ENCODE measurements at places on chromosomes 2 and 18. TPM values are rescaled to one million over a fixed set of nuclear protein-coding genes. Genes with fewer than 3 reads are reported as not detected.

The ZNF396 gene
- 1.2 TPM for total RNA-seq

The DSC1 gene
- total RNA-seq = 0.18 TPM

The RND3 gene
- not detected for total RNA-seq

The KCNJ3 gene
- total RNA-seq = not detected

The HOXD11 gene
- not detected for total RNA-seq

The PREB gene
- 79.5 TPM for total RNA-seq

The SCN3A gene
- not detected for total RNA-seq

The DOK6 gene
- not detected for total RNA-seq

The DNAJC5G gene
- total RNA-seq = not detected

The LBX2 gene
- 0.94 TPM for total RNA-seq

The FAM124B gene
- total RNA-seq = not detected

The ACTG2 gene
- total RNA-seq = not detected

The CPO gene
- 0.20 TPM for total RNA-seq

The NR4A2 gene
- 19.7 TPM for total RNA-seq

The BCL11A gene
- total RNA-seq = 0.15 TPM

The LONRF2 gene
- 0.13 TPM for total RNA-seq

The POLR1A gene
- 63.3 TPM for total RNA-seq

The IL36B gene
- not detected for total RNA-seq

The TMEM131 gene
- total RNA-seq = 35.4 TPM

The ANKRD30B gene
- total RNA-seq = not detected

The EDAR gene
- total RNA-seq = 0.16 TPM

The GKN2 gene
- total RNA-seq = not detected

The METAP1D gene
- 10.2 TPM for total RNA-seq

The DGUOK gene
- 98.8 TPM for total RNA-seq

The LTBP1 gene
- total RNA-seq = not detected

The RPS27A gene
- total RNA-seq = 1,155 TPM

The DTNA gene
- total RNA-seq = not detected

The LINC00305 gene
- not detected for total RNA-seq

The GCG gene
- total RNA-seq = not detected

All from CD8-positive, alpha-beta memory T cell (primary cell).